ENCODE measurements at places on chromosomes 6 and 20.
A peak's percentile ranks its signal among the peaks of the same experiment; 100 is the strongest.

GRCh38 chr6:170057034-170057734 lies 233.7 kb downstream of the DLL1 start:
- no peak for DNase-seq

DNA sequence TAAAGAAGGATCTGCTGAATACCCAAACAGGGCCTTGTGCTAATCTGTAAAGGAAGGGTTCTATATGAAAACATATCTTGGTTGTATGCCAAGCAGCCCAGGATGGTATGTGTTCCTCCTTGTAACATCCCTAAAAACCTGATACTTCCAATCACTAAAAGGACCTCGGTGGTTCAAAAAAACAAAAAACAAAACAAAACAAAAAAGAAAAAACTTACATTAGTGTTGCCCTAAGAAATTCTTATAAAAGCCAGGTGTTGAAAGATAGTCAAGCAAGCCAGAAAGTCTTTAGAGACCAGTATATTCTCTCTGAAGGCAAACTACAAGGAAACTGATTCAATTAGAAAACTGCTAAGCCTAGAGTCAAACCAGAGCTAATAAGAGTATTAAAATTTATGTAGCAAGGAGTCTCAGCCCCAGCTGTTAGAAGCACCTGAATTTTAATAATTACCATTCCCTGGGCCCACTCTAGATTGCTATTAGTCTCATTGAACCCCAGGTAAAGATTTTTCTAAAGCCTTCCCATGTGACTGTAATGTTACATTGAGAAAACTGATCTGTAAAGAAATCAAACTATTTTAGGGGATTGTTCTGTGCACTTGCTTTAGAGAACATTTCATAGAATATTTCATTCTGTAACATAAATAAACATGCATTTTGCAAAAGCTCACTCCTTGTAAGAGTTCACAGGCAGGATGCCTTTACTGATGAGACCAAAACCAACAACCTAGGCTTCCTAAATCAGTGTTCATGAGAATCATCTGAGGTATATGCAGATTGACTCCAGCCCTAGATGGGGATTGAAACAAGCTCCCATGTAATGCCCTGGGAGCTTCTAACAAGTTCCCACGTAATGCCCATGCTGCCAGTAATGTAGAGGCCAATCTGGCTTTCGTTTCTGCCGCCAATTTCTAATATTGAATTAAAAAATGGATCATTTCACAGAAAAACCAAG lies 95.2 kb upstream of the BTN3A2 start:
- DNase-seq, result no peak

- no peak for DNase-seq
Observed at GRCh38 chr6:120005292-120005976, 655.9 kb upstream of the MAN1A1 start.

DNA sequence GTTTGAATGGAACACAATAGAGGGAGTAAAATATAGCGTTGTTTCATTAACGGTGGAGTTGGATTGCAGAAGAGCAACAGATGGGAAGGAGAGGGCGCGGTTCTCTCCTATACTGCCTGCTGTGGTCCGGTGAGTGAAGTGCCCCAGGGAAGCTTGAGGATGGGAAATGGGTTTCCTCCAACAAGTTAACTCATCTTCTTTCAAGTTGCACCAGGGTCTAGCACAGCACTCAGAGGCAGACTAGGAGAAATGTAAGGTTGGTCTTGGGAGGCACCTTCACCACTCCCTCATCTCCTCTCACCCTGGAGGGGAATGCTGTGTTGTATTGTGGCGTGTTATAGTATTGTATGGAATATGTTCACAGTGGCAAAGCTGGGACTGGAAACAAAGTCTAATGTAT lies 96.9 kb upstream of the SLC24A3 start:
- DNase-seq, result no peak

DNA sequence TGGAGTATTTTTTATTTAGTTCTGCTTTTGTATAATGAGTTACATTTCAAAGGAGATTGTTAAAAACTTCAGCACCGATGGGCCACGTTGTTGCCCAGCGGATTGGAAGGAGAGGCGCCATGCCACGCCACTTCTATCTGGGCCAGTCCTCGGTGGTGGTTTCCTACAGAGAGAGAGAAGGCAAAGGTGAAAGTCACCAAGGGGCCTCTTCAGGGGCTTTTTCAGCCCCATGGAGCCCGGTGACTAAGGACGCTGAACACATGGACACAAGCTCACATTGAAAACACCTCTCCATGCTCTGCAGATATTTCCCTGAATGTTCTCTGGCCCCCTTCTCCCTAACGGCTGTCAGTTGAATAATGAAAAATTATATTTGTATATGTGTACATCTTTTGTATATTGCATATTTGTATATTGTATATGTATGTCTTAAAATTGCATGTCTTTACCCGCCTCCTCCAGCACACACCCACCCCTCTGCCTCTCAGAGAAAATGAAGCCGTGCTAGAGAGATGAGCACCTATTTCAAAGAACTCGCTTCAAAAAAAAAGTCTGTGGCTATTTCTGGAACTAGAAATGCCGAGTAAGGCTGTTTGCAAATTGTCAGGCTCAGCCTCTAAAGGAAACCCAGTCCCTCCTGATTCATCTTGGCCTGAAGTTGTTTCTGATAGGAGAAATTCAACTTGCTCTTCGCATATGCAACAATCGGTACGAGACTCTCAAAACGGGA lies 91.9 kb upstream of the CDH4 start:
- no peak for DNase-seq

- no peak for DNase-seq
Observed at GRCh38 chr20:63429992-63430391, 42.5 kb downstream of the KCNQ2 start.

DNA sequence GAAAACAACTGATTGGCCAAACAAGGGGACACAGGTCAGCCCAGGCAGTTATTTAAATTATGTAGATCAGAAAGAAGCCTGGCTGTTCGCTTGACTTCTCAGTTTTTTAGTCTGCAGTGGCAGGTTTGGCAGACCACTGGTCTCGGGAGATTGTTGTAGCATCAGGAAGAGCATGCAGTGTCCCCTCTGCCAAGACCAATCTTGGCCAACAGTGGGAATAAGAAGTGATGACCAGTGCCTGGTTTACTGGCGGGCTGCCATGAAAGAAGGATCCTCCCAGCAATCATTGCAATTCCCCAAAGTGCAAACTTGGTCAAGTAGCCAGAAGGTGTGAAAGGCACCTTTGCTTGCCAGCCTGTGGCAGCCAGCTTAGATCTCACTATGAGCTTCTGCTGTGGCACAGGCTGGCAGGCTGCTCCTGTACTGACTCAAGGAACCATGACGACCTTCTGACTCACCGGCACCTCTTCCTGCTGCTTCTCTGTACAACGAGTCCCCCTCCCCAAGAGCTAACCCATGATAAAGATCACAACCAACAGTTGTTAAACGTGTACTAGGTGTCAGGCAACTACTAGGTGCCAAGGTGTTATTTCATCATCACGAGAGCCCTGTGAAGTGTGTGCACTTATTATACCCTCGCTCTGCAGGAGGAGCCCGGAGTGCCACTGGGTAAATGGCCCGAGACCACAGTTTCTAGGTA lies 76.8 kb upstream of the DUSP22 start:
- DNase-seq, result peak; percentile 44

DNA sequence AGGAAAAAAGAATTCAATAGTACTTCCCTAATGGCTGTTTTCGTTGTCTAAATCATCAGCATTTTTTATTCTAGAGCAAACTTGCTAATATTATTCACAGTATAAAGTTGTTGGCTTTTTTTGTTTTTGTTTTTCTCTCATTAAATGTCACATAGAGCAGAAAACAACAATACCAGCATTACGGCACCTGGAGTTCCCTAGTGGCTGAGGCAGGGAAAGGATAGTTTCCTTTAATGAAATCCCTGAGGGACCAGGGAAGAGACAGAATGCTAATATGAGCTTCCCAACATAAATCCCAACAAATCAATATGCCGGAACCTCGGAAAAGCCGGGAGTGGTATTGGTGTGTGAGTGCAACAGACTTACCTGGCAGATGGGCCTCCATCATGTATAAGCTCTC lies 235.2 kb upstream of the ASCC3 start:
- no peak for DNase-seq

DNA sequence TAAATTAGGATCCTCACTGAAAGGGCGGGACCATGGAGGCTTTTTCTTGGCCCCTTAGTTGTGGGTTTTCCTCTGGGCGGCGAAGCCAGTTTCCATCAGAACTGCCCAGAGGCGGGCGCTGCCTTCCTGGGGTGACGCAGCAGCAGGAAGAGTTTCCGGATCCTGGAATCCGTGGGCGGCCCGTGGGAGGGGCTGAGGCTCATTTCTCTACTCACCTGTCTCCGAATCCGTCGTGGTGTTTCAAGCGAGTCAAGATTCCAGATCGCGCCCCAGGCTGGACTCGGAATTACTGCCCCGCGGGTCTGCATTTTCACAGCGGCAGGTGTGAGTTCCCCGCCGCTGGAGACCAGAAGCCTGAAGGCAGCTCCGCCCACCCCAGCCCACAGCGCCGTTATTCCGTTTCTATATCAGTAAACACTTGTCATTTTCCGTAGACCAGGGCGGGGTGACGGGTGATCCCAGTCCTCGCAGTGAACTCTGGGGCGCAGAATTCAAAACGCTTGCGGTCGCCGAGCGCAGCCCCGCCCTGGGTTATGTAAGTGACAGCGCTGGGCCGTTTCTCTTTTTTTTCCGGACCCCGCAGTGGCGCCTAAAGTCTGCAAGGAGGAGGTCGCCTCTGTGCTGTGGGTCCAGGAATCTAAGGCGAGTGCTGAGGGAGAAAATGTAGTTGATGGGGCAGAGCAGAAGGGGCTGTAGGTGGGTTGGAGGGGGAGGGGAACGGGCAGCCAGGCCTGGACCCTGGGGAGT lies 27.2 kb upstream of the POU5F1 start:
- DNase-seq, result peak; percentile 84

GRCh38 chr20:20446425-20447015 lies 78.6 kb downstream of the INSM1 start:
- DNase-seq, result no peak

- no peak for DNase-seq
Observed at GRCh38 chr6:140581601-140582000, 1207.2 kb upstream of the CITED2 start.

DNA sequence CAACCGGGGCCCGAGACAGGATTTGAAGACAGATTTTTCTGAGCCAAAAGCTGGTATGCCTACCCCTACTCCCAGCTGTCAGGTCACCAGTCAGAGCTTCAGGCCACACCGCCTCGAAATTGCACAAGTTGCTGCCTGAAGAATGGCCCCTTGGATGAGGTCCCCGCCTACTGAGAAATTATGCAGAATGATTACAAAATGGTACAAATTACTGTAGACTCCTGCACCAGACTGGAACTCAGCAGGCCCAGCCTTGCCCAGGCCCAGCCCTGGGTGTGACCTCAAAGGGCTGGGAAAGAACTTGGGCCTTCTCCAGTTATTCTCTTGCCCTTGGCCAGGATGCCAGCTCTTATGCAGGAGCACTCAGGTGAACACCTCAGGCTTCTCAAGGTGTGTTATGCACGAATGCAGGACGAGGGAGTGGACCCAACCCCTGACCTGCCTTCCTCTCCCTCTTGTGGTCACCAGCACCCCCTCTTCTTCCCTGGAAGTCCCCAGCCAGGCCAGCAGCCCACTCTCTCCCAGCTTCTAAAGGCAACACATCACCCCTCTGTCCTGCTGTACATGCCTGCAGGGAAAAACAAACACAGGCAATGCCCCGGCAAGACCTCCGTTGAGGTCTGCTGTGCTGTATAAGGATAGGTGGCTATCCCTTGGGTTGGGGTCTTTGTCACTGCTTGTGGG lies 88.7 kb upstream of the NAA20 start:
- DNase-seq, result no peak

GRCh38 chr6:64081453-64081852 lies 445.9 kb downstream of the PHF3 start:
- DNase-seq, result no peak

- DNase-seq, result no peak
Observed at GRCh38 chr6:9138936-9139335, 703.6 kb upstream of the SLC35B3 start.

DNA sequence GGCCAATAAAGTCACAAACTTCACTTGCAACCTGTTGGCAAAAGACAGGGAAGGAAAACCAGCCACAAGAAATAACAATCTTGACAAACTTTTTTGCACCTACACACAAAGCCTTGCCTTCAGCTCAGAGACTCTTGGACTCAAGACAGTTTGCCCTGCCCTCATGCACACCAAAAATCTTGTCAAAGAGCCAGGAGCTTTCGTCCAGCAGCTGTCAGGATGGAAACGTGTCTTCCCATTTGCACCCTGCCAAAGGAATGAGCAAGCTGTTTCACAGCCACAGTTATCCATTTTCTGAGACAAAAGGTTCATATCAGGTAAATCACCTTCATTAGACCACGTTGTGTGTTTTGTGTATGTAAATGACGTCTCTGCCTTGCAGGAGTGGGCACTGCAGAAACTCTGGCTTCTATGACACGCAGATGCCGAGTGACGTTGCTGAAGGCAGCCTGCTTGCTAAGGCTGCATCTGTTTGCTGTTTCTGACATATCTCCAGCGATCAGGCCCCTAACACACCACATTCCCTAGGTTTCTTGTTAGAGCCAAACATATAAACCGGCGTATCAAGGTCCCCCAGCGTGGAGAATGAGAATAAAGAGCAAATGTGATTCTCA lies 193.4 kb downstream of the SYNDIG1 start:
- no peak for DNase-seq

- DNase-seq, result no peak
Observed at GRCh38 chr6:168577496-168577895, 136.5 kb downstream of the SMOC2 start.

DNA sequence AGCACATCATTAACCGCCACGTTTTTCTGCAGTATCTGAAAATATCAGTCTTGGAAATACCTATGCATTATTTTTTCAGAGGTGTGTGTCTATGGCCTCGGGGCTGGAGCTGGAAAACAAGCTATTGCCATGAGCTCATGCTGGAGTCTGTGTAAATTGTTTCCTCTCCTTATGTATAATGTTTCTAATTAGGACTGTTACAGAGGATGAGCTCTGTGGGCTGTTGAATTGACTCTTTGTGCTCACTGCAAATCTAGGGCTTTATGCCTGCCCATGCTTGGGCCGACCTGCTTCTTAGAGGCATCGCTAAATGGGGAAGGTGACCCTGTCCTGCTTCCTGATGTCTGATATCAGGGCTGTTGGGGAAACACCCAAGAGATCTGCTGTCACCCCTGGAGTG lies 80.8 kb upstream of the SLC22A16 start:
- no peak for DNase-seq

GRCh38 chr6:107843400-107843799 lies 19.3 kb upstream of the SCML4 start:
- DNase-seq, result no peak

- DNase-seq, result no peak
Observed at GRCh38 chr6:35640017-35640664, 48.6 kb downstream of the FKBP5 start.

DNA sequence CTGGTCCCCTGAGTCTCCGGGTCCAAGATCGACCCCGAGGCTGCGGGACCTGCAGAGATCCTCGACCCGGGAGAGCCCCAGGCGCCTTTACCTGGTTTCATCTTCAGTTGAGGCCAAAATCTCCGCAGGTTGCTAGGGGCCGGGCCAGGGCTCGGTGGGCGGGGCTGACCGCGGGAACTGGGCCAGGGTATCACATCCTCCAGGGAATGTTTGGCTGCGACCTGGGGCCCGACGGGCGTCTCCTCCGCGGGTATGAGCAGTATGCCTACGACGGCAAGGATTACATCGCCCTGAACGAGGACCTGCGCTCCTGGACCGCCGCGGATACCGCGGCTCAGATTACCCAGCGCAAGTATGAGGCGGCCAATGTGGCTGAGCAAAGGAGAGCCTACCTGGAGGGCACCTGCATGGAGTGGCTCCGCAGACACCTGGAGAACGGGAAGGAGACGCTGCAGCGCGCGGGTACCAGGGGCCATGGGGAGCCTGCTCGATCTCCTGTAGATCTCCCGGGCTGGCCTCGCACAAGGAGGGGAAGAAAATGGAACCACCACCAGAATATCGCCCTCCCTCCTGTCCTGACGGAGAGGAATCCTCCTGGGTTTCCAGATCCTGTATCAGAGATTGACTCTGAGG lies 53.8 kb upstream of the POLR1H start:
- no peak for DNase-seq

- no peak for DNase-seq
Observed at GRCh38 chr6:56055081-56055704, 179.8 kb upstream of the BMP5 start.
